Stimulated activated naive CD8-positive, alpha-beta T cell treated with anti-CD3 and anti-CD28 coated beads, Interleukin-15, Interleukin-2, amounts not matched to agents 100 U/mL and 50 U/mL, for 24 hours (primary cell): ENCODE measurements at places on chromosomes 7 and 10.

- no peak for DNase-seq
Measured at GRCh38 chr7:52685333-52685732, 350.1 kb upstream of the POM121L12 start.

- no peak for DNase-seq
Measured at GRCh38 chr7:681551-682307, 44.8 kb upstream of the DNAAF5 start.

- no peak for DNase-seq
Measured at GRCh38 chr7:88485821-88486220, 179.1 kb upstream of the STEAP4 start.

DNA sequence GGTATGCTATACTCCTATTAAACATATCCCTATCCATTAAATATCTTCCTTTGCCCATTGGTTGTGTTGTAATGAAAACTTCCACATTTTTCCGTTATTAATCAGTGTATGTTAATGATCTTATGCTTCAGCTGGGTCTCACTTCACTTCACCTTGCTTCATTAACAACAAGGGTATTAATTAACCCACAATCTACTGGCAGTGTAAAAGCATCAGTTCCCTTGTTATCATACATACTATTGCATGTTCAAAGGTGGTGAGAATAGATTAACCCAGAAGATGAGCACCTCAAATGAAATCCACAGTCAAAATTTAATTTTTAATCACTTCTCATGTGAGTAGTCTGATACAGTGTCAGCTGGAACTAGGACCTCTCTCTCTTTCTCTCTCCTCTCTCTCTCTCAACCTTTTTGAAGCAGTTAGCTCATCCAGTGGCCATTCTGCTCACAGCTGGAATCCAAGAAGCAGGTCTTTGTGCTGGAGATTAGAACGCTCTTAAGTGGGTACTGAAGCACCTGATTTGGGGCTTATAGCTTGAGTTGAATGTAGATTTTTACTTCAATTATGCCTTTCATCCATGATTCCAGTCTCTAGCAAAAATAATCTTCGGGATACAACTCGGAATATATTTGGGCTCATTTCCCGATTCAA, 172.3 kb downstream of the RAPGEF5 start:
- no peak for DNase-seq

DNA sequence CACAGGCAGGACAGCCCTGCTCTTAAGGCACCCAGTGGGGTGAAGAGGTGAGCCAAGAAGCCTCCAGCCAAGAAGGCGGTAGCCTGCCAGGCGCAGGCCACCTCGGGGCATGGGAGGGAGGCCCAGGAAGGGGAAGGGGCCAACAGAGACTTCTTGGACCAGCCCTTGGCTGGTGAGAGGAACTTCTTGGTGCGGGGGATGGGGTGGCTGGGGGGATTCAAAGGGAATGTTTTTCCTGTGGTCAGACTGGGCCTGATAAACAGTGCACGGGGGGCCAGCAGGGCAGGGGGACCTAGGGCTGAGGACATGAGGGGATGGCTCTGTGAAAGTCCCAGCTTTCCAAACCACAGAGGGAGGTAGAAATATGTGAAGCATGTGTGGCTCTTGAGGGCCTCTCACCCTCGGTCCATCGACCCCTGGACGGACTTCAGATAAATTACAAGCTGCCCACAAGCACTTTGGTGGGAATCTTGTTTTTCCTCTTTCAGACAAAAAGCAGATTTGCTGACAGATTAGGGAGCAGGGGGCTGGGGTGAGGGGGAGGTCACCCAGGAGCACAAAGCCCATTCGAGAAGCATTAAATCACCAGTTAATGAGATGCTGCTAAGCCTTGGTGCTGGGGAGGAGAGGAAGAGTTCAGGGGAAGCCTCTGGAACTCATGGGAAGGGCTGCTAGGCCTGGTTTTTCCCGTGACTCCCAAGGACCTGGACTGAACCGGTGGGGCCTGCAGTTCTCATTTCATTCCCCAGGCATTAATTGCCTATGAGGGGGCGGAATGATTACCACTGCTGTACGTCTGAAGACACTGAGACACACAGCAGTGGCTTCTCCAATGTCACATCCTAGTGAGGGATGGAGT, 11.3 kb downstream of the CRYGN start:
- DNase-seq: no peak
